ENCODE measurements at places on chromosomes 5 and 9.

- DNase-seq, result no peak
These were observed 3.4 kb downstream of the IL13 start for GRCh38 chr5:132661231-132662003.

GRCh38 chr5:167918813-167919483, 372.5 kb upstream of the WWC1 start:
- DNase-seq, result no peak

- DNase-seq, result peak; percentile 36
These were observed 20.5 kb downstream of the SELENOP start for GRCh38 chr5:42791151-42791550.

- peak; percentile 79 for DNase-seq
These were observed 389.6 kb downstream of the SEMA5A start for GRCh38 chr5:9156282-9156681.
